ENCODE measurements at places on chromosomes 12 and 14.

- DNase-seq, result no peak
These were observed 27.6 kb upstream of the PHC1 start for GRCh38 chr12:8886502-8887284.

- no peak for DNase-seq
These were observed 56.7 kb upstream of the CHGA start for GRCh38 chr14:92866181-92866752.

DNA sequence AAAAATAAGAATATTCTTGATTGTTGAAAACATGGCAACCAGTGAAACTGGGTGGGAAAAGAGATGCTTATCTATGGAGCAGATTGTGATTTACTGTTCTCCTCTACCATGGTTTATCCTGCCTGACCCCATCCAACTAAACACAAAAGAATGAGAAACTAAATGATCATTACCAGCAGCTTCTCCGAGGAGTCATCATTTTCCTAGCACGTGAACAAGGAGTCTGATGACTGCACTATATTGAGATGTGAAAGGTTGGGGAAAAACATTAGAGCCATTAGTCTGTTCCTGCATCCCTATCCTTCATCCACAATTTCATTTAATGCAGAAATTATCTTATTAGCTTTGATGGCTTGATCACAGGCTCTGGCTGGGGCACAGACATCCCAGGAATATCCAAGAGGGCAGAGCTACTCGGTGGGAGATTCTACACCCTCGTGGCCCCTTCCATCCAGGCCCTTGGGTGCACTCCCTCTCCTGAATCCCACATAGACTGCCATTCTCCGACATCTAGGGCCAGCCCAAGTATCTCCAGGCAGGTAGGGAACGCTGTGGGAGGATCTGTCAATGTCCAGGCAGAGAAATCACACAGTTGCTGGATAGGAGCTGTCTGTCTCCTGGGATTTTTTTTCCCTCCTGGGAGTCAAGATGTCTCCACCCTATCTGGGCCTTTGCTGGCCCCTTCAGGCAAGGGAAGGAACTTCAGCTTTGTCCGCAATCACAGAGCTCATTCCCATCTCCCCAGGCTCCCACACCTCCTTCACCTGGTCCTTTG is 43.3 kb upstream of the DHRS4 start:
- DNase-seq, result no peak

DNA sequence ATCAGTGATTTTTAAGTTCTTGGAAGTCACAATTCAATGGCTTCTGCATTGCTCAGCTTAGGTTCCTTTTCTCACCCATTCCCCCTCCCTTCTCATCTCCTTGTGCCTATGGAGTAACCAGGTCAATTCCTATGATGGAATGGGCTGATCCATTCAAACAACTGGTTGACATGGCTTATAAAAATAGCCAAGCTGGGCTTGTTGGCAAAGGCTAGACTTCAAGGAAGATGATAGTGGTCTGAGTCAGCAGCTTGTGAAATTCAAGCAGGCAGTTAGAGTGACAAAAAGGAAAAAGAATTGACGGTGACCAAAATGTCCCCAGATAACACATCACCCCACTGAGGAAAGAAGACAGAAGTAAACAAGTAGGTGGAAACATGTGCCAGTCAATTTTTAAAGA is 119.9 kb upstream of the PCED1B start:
- no peak for DNase-seq

- DNase-seq, result no peak
These were observed 32.6 kb downstream of the NUAK1 start for GRCh38 chr12:106106061-106106566.

DNA sequence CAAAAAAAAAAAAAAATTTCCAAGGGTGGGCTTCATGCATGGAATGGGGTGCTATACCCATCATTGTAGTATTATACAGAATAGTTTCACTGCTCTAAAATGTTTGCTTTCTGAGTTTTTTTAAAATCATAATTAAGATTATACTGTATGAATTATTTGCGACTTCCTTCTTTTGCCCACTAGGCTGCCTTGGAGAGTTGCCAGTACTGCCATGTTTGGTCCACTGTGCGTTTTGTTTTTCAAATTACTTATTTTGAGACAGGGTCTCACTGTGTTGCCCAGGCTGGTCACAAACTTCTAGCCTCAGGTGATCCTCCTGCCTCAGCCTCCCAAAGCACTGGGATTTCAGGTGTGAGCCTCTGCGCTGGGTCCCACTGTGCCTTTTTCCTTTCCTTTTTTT is 19.9 kb downstream of the PLBD2 start:
- no peak for DNase-seq

DNA sequence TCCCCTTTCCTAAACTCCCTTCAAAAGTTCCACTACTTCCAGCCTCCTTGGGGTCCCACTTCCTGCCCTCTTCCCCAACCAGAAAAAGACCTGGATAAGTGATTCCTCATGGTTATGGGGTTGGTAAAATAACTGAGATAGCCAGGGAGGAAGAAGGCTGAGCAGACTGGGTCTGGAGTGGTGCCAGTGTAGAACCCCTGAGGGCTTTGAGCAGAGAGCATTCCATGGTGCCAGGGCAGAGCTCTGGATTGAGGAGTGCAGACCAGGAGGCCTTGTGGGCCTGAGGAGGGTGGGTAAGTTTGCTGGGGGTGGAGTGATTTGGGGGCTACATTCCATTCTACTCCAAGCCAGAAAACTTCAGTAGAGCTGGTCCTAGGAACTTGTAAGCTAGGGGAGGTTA is 9.5 kb upstream of the CISTR start:
- DNase-seq, result no peak

DNA sequence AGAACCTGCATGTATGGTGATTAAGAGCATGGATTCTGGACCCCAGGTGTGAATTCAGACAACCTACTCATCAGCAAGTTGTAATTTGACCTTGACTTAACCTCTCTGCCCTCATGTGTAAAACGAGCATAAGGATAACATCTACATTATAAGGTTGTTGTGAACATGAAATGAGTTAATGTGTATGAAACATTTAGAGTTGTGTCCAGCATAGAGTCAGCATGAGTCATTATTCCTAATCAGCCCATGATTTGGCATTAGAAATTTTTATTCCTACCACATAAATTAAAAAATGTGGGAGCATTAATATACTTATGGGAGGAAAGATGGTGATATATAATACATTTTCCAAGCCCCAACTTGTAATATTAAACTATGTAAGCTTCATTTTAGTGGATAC is 95.9 kb upstream of the DDHD1 start:
- DNase-seq, result no peak

DNA sequence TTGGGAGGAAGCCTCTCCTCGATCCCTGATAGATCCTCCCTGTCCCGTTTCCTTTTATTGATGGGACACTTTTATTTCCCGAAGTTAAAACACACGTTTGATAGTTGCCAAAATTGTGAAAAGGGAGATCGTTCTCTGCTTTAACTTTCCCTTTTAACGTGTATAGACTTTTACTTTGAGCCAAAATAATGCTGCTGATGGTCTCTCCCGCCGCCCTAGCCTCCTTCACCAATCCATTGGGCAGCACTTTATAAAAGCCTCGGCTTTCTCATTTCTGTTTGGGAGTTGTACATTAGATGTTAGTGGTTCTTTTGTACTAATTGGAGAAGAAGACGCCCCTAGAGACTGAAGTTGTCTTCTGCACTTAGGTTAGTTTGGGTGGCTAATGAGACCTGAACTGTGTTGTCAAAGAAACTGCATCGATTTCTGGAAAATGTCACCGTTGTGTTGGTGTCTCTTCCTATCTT is 1.4 kb downstream of the TMTC2 start:
- DNase-seq, result no peak

DNA sequence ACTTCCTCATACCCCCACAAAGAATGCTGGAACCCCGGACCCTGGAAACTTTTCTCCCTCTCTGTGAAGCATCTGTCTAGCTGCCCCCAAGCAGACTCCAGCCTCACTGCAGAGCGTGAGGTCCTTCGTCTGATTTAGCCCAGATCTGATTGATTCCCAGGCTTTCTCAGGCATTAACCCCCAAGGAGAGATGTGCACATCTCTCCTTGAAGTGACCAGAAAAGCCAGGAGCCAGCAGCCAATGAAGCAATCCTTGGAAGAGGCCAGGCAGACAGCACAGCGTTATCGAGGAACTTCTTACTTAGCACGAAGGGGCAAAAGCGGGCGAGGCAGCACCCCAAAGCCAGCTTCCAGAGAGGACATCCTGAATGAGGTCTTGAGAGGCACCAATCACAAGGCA is 100.7 kb downstream of the ZFP36L1 start:
- no peak for DNase-seq

DNA sequence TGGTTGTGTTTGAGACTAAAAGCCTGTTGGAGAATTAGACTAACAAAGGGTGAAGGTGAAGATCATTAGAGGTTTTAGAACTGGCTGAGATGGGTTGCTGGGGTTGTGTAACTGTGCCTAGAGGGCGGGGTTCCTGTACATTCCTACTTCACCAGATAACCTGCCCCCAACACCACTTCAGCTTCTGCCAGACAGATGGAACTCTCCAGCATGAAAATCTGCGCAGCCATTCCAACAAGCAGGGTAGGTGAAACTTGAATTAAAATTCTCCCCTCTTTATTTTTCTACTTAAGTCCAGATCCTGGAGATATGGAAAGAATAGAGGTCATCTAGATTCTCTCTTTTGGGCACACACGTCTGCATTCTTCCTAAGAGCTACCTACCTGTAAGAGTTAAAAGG is 6.0 kb downstream of the FOXG1 start:
- DNase-seq, result no peak

GRCh38 chr12:1395421-1395955 is 198.9 kb downstream of the FBXL14 start:
- no peak for DNase-seq

- no peak for DNase-seq
These were observed 17.2 kb downstream of the NAV3 start for GRCh38 chr12:77847680-77848431.

GRCh38 chr12:12952036-12952435 is at the start of gene GPRC5D:
GPRC5D (minus strand) TSS chr12:12952170; CDS start chr12:12950384, 1,786 bp downstream.
- DNase-seq, result no peak

- no peak for DNase-seq
These were observed 9.3 kb downstream of the GXYLT1 start for GRCh38 chr12:42135259-42135814.

DNA sequence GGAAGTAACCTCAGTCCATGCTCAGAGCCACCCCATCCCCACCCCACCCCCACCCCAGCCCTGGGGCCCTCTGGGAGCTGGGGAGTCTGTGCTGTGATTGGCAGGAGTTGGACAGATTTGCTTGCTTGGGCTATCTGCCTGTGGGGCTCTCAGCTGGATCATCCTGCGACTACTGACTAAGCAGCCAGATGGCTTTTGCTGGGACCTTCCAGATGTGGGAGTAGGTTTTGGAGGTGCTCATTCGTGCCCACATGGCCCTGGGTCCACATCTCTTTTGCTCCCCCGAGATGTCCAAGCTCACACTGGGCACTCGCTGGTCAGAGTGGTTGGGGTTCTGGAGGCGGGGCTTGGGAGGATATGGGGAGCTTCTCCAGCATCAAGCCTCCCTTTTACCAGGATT is 138.9 kb downstream of the TSPAN9 start:
- DNase-seq, result no peak

DNA sequence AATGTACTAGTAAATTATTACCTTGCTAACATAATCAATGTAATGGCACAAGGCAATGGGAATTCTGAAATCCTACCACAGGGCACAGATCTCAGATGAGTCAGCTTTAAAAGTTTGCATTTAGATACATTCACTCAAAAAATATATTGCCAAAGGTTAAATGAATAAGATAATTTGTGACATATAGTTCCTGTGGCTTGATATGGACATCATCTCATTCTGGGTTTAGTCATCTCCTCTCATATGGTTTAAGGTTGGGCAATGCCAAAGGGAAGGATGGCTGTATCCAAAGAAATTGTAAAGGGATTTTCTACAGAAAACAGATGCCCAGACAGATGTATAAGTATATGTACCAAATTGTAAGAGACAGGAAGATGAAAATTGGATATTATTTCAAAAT is 1065.0 kb downstream of the LRFN5 start:
- DNase-seq, result no peak

GRCh38 chr14:23377573-23378563 is 1.0 kb downstream of the CMTM5 start:
- no peak for DNase-seq

DNA sequence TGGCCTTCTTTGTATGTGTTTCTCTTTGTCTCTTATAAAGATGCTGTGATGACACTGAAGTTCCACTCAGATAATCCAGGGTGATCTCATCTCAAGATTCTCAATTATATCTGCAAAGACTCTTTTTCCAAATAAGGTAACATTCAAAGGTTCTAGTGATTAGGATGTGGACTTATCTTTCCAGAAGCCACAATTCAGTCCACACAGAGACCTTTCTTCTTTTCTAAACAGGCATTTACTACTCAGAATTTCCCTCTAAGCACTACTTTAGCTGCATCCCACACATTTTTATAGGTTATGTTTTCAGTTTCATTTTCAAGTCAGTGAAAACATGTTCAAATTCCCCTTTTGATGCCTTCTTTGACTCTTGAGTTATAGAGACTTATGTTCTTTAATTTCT is 9.0 kb upstream of the NKX2-1 start:
- no peak for DNase-seq

DNA sequence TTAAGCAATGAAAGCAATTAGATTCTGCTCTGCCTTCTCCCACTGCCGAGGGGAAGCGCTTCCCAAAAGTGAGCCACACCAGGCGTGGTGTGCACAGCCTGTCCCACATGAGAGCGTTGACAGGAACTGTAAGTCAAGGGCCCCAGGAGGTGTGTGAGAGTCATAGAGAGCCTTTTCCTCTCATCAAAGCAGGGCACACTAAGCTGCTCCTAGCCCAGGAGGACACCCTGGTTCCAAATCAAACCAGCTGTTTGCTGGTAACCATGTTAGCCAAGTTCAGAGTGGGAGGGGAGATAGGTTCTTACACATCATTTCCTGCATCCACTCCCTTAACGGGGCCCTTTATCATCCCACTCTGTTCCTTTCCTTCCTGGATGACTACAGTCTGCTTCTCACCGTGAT is 98.3 kb downstream of the SPTSSA start:
- DNase-seq, result no peak

- no peak for DNase-seq
These were observed 73.3 kb upstream of the PLEKHG7 start for GRCh38 chr12:92629349-92630065.

DNA sequence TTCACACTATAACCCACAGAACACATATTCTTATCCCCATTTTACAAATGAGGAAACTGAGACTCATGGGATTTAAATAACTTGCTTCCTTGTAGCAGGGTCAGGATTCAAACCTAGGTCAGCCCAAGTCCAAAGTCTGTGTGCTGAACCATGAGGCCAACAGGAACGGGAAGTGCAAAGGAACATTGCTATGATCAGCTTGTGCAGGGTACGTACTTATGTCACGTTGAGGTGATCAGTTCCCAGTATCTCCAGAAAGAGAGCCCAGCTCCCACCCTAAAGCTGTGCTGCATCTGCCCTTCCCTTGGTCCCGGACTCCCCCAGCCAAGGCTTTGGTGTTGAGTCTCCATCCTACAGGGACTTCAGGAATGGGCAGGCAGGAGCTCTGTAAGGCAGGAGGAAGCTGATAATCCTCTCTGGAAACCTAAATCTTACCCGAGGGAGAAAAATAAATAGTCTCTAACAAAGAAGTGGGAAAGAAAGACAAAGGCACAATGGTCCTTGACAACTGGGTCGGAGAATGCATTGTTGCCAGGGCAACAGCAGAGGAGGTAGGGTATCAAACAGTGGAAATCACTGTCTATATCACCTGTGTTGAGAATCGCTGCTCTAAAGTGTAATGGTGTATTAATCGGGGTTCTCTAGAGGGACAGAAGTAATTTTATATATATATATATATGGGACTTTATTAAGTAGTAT is 82.5 kb upstream of the FICD start:
- no peak for DNase-seq
